ENCODE measurements at places on chromosomes 11 and 22.

GRCh38 chr22:22936180-22936914 lies 48.7 kb downstream of the IGLL5 start:
- DNase-seq: no peak

DNA sequence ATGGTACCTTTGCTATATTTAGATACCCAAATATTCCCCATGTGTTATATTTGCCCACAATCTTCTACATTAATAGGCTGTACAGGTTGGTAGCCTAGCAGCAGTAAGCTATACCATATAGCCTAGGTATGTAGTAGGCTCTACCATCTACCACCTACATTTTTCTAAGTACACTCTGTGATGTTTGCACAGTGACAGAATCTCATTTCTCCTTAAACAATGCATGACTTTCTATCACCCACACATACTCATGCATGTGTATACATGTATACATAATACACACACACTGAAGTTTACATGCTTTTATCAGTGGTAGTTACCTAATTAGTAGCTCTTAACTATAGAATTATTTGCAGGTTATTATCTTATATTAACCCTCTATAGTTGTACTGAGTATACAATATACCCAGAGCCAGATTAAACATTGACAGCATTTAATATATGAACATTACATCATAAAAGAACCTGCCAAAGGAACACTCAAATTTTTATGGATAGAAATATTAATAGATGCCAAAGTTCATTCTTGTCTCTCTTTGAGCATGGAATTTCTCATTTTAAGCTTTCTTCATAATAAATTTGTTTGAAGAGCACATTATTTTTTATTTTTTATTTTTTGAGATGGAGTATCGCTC lies 51.4 kb downstream of the ELP4 start:
- no peak for DNase-seq

DNA sequence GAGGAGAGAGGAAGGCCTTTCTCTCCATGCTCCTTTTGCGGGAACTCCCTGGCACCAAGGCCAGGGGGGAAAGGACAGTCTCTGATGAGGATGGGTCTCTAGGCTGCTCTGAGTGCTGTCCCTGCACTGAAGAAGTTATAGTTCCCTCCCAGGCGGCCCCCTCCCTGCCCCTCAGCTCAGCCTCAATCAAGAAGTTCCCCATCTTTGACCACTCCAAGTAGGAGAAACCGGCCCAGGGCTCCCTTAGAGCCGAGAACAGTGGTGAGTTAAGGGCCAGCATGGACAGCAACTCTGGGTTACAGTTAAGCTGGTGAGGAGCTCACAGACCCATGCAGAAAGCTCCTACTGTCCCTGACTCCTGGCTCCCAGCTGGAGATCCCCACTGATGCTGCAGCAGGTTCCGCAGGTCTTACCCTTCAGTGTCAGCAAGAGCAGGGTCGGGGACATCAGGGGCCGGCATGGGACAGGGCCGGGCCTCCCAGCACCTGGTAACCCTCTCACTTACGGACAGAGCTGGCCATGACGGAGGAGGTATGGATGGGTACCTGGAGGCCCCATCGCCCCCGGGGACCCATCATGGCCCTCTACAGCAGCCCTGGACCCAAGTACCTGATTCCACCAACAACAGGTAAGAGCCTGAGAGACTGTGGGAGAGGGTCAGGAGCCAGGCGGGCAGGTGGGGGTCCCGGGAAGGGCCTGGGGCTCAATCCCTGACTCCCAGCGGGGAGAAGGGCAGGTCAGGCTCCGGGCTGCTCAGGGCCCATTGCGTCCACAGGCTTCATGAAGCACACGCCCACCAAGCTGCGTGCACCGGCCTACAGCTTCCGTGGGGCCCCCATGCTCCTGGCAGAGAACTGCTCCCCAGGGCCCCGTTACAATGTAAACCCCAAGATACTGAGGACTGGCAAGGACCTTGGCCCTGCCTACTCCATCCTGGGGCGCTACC lies 4.2 kb downstream of the SCGB1C1 start:
- DNase-seq: peak; percentile 28

DNA sequence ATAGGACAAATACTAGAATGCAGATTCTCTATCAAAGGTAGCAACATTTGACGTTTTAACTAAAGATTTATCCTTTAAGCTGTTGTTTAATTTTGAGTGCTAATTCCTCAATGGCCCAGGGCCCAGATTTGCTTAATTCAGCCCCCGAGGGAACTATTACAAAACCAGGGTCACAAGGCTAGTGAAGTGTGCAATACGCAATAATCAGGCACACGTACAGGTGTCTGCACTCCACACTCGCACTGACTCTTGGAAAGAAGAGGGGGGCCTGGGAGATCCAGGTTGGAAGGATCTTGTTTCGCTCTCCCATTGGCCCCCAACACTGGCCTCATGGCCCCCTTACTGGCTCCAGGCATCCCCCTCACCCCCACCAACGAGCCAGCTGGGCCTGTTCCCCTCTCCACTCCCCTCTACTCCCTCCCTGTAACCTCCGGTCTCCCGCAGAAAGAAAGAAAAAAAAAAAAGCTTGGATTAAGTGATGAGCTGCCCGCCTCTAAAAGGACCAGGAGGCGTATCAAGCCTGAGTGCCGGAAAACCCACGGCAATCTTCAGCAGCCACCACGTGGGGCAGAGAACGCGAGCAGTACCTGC lies 2.2 kb upstream of the KIRREL3 start:
- no peak for DNase-seq

- DNase-seq: no peak
Observed at GRCh38 chr11:46894961-46895360, 23.4 kb downstream of the LRP4 start.

- no peak for DNase-seq
Observed at GRCh38 chr11:61671527-61671926, 8.7 kb upstream of the DAGLA start.

GRCh38 chr11:13046637-13047570 lies 37.8 kb downstream of the RASSF10 start:
- DNase-seq: no peak

- no peak for DNase-seq
Observed at GRCh38 chr11:68260484-68260883, 11.3 kb downstream of the C11orf24 start.

GRCh38 chr11:10743354-10744000 lies 7.6 kb upstream of the CTR9 start:
- no peak for DNase-seq

GRCh38 chr11:44246726-44247125 lies 63.2 kb downstream of the ALX4 start:
- DNase-seq: peak; percentile 60

DNA sequence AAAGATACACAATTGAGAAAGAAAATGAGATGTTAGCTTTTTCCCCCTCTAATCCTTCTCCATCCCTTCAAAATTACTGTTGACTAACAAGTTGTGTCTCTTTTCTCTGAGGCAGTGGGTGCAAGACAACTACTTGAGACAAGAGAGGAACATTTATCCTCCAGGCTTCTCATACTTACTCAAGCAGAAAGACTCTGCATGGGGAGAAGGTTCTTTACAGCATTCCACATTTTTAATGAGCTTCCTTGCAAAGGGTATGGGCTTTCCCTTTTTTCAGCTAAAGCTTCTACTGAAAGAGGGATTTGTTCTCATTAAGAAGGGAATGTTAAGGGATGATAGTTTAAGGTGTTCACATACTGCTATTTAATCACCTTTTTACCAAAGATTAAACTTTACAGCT lies 47.8 kb downstream of the PAX6 start:
- DNase-seq: no peak
